ENCODE measurements at places on chromosomes 3 and 15.
A peak's percentile ranks its signal among the peaks of the same experiment; 100 is the strongest.

GRCh38 chr3:30289766-30290165, 316.6 kb upstream of the TGFBR2 start:
- no peak for DNase-seq

DNA sequence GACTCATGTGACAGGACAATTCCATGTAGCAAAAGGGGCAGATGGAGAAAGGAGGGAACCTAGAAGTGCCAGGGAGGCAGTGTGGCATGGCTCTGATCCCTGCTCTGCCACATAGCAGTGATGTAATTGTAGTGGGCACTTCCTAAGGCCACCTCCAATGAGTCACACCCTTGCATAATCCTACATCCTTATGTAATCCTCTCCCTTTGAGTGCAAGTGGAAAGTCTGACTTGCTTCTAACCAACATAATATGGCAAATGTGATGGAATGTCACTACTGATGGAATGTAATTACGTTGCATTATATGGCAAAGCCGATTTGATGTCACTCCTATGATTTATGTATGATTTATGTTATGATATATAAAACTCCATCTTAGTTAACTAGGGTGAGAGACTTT, 72.9 kb upstream of the ATP2C1 start:
- DNase-seq: no peak

DNA sequence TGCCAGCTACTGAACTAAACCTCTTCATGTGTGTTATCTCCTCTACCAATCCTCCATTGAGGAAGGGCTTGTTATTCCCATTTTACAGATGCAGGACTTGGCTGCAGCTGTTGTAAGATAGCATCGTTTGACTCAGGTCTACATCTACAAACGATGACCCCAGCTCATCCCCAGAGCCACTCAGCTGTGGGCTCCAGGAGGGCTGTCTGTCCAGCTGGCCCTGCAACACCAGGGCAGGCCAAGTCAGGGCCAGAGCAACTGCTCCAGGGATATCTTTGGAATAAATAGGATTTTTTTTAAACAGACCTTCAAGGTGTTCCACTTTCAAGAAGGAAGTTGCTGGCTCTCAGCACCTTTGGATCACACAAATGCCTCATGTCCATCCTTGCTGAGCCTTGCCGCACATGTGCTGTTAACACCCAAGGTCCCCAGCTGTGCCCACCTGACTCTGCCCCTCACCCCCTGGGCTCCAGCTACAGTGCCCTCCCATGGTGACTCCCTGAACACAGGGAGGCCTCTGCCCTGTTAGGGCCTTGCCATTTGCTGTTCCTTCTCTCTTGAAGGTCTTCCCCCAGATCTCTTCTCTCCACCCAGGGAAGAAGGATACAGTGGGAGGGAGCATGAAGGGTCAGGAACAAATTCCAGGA, 31.0 kb downstream of the ALDH1L1 start:
- no peak for DNase-seq

DNA sequence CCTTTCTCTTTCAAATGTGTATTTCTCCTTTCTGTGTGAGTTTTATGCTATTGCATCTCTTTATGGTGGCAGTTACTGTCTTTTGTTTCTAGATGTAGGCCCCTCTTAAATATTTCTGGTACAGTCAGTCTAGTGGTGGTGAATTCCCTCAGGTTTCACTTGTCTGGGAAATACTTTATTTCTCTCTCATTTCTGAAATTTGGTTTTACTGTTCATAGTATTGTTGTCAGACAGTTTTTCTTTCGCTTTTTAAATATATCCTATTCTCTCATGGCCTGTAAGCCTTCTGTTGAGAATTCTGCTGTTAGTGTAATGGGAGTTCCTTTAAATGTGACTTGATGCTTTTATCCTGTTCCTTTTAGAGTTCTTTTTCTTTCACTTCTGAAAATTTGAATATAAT, 874.0 kb downstream of the PLOD2 start:
- peak; percentile 40 for DNase-seq

DNA sequence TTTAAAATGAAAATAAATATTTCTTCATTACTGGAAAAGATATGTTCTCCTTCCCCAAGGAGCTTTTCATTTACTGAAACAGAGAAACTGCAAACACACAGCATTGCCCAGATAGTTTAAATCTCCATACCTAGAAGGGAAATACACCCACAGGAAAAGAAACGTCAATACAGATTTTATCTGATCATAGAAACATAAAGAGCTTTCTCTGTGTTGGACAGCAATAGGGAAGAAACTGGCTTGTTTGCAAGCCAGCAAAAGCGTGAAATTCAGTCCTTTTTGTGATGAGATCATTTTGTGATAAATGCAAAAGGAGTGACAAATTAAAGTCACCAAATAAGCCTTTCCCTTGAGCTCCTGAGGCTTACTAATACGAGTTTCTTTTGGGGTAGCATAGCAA, 398.0 kb downstream of the TIGIT start:
- no peak for DNase-seq

DNA sequence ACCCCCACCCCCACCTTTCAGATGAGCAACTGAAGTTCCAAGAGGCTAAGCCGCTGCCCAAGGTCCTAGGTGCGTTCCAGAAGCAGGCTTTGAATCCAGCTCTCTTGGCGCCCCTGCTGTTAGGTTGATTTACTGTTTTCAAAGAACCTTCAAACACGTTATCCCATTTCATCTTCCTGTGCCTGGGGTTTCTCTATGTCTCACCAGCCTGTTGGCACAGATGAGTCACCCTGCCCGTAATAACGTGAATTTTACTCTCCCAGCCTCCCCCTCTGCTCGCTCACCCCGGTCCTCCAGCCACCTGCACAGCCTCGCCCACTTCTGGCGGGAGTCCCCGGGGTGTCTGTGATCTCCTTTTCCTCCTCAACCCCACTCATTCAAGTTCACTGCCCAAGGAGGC, 13.0 kb upstream of the TSEN2 start:
- DNase-seq: peak; percentile 23

GRCh38 chr15:68683551-68683950, 104.8 kb downstream of the CORO2B start:
- DNase-seq: no peak

DNA sequence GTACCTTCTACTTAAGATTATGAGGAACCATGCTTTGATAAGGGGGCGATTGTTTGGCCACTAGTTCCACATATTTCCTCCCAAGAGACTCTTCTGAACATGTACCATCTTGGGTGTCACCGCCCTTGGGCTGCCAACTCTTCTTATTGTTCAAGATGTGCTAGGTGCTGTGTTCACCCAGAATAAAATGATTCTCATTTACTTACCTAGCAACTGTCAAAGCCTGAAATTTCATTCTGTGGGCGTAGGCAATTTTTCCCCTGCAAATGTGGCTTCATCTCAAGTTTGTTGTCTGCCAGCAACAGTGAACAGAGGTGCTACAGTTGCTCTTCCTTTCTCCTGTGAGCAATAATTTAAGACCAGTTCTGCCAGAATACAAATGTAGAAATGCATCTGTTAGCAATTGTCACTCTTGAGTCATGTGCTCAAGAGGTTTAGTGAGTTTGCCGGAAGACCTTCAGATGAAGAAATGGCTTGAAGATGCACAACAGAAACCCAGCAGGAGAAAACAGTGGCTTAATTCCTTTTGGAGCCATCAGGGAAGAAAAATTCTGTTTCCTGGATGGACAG, 41.3 kb upstream of the RARB start:
- DNase-seq: no peak

DNA sequence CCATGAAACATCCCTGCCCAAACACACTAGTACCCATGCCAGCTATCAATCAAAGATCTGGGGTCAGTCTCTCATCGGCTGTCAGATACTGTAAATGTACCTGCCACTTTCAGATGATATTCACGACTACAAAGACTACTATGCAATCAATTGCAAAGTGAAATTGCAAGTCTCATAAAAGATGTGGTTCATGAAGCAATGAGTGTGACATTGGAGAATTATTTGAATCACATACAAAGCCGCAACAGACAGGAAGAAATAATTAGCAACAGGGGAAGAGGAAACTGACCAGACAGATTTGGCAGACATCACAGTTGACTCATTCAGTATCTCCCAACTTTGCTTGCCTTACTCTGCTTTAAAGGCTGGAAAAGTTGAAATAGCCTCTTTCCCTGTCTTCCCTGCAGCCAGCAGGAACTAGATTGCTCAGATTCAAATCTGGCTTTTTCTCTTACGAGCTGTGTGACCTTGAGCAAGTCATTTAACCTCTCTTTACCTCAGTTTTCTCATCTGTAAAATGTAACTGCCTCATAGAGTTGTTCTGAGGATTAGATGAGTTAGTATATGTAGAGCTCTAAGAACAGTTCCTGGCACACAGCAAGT, 95.7 kb upstream of the C3orf80 start:
- peak; percentile 75 for DNase-seq

GRCh38 chr3:112470788-112471187, 28.5 kb downstream of the BTLA start:
- DNase-seq: no peak

Data from GM12865 (cell line).